CD4-positive, alpha-beta T cell treated with Interleukin-21 for 1 hour (primary cell): ENCODE measurements at places on chromosomes 11 and 22.

DNA sequence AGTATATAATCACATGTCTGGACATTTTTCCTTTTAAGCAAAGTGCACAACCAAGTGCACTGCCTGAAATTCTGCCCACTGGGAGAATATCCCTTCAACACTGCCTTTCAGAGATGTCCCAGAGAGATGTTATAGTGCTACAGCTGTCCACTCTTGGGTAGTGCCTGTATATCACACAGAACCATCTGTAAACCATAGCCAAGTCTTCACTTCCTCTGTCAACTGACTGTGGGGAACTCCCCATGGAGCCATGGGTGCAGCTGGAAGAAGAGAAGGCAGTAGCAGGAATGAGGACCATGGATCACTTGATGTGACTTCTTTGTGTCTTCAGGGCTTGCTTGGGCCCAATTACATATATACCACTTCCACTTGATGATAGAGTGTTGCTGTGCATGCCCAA, 44.6 kb upstream of the LIN7C start:
- DNase-seq = no peak

- no peak for DNase-seq
Measured at GRCh38 chr22:39055658-39056057, 15.0 kb downstream of the APOBEC3F start.

GRCh38 chr11:133606124-133606523, 73.8 kb upstream of the OPCML start:
- DNase-seq = no peak

DNA sequence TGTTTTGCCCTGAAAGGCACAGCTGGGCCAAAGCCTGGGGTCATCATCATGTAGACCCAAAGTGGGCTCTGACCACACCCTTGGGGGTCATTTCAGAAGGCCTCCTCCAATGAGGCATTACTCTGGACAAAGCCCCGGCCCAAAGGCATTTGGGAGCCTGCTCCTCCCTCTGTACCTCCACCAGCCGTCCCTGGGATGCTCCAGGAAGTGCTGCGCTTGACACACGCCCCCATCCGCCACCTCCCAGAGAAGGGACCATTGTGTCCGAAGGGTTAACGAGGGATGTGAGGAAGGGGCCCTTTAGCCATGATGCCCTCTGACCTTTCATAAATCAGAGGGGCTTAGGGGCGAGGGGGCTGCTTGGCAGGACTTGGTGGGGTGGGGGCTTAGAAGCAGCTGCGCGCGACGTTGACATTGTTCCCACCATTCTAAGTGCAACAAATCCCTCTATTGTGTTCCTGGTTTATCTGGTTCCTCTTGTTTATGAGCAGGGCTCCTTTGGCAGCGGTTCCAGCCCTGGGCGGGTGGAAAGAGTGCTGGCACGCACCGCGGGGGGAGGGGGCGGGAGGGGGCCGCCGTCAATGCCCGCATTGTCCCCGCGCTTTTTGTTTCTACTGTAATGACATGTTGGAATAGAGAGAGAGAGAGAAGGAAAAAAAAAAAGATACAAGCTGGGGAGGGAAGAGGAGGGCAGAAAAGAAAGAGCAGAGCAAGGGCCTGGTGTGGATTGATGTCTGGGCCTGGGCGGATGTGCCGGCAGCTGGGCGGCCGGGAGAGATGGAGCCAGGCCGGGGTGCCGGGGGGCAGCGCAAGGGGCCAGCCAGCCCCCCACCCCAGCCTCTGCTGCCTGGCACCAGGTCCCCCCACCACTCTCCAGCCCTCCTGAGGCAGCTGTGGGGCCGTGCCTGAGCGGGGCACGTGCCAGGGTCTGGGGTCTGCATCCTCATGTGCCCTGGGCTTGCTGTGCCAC, 32.1 kb upstream of the SOX10 start:
- DNase-seq = no peak

DNA sequence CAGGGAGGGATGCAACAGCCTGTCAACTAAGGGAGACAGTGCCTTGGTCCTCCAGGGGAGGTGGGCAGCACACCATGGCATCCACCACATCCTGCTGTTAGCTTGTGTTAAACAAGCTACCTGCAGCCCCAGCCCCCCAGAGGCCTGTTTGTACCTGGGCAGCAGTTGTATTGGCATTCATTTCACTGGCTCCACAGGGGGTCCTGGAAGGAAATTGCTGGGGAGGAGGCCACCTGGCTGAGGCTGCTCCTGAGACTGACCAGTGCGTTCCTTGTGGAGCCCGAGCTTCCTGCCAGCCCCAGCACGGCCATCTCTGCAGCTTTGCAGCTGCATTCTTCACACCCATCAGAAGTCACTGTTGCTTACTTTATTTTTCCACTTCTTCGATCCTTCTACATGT, 479.9 kb downstream of the INSC start:
- DNase-seq = no peak

DNA sequence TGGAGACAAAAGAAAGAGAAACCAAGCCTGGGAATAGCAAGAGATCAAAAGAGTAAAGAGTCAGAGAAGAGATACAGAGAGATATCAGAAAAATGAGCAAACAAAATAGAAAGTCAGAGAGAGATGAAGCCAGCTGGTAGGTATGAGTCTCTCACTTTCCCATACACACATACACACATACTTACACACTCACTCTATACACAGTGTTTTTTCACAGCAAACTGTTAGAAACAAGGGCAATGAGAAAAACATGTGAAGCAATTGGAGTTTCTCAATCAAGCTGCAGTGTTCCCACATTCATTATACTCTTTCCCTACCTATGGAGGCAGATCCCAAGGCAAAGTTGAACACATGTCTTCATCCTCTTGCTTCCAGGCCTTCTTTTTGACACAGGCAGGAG, 2.6 kb upstream of the NLRP10 start:
- no peak for DNase-seq

DNA sequence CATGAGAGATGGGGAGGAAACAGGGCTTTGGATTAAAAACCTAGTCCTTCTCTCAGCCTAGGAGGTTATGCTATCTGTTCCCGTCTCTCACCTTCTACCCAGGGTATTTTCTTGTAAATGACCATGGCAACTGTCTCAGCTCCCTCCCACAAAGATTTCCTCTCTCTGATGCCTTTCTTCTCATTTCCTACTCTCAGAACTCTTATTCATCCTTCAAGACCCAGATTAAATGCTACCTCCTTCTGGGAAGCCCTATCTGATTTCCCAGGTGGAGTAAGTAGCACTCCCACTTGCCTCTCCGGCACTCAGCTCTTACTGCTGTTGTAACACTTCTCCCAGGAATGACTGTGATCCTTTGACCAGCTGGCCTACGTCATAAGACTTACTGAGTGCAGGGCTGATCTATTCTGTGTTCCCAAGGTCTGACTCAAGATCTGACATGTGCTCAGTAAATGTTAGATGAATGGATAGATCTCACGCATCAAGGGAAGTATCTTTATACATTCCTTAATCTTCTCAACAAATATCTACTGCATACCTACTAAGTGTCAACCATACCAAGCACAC, 175.0 kb downstream of the TENM4 start:
- DNase-seq = no peak

- no peak for DNase-seq
Measured at GRCh38 chr11:118915941-118916841, 9.5 kb downstream of the BCL9L start.

- DNase-seq = no peak
Measured at GRCh38 chr11:340539-341512, 20.2 kb upstream of the IFITM3 start.

DNA sequence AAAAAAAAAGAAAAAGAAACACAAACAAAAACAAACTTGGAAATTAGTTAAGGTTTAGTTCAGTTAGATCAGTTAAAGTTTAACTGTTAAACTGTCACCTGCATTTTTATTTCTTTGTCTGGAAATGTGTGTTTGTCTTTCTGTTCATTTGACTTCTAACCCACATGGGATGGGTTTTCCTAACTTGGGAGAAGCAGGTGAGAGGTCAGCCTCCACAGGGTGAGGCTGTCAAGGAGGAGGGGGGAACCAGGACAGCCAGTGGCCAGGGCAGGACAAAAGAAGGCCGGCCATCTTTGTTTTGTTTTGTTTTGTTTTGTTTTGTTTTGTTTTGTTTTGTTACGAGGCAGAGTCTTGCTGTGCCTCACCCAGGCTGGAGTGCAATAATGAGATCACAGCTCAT, 13.4 kb upstream of the GCAT start:
- no peak for DNase-seq
